ENCODE measurements at places on chromosomes 11 and 22.

DNA sequence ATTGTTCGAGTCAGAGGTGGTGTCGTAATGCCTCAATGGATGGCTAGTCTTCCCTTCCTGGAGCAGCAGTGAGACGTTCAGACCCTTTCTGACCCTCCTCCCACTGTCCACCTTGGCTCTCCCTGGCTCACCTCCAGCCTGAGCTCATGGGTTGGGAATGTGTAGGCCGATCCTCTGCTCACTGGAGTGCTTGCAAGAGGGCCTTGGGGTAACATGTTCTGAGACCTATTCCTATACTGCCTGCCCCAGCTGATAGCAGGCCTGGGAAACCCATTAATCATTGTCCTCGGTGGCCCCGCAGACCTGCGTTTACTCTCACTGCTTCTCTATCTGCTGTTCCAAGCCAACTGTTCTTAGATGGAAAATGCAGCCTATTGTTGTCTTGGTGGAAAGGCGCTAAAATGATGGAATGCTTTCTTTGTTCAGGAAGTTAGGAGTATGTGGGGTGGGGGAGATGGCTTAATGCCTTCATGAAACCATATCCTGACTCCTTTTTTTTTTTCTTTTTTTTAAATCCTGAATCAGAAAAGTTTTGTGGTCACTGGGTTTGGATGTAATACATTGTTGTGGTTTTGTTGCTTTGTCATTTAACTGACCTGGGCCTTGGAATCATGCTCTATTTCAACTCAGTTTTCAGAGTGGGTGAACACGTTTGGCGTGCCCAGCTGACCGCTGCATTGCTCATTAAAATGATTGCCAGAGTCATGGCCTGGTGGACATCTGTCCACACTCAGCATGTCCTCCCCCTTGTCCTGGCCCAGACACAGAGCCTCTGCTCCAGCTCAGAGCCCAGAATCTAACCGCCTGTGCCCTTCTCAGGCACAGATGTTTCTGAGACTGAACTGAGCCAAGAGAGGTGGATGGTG is 72.5 kb downstream of the MICAL2 start:
- no peak for DNase-seq

DNA sequence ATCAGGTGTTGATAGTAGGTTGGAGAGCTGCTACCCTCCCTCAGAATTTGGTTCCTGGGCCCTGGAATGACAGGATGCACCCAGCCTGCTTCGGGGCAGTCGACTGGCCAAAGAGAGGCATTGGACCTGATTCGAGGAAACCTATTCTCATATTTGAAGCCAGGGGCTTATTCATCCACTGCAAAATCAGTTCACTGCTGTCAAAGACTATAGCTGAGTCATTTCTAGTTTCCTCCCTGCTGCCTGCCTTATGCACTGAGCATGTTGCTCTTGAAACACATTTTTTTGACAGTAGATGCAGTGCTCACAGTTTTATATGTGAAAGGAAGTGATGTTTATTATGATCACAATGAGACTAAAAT is 565.4 kb downstream of the ETS1 start:
- DNase-seq = no peak

DNA sequence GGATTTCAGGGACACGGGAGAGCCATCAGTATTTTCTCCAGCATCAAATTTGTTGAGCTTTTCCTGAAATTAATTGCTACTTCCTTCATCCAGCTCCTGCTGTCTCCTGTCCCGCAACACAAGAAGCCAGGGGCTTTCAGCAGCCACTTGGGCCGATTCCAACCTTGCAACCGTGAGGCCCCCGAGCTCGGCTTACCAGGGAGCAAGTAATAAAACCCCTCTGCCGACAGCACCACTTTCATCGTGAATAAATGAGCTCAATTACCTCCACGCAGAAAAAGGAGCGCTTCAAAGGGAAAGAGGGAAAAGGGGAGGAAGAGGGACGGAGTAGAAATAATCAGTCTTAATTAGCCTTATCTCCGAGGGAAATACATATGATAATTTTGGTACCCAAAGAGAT is 76.6 kb downstream of the CELSR1 start:
- no peak for DNase-seq

GRCh38 chr22:45565973-45566372 is 63.3 kb downstream of the FBLN1 start:
- DNase-seq = no peak

- DNase-seq = no peak
These were observed 9.9 kb upstream of the CELSR1 start for GRCh38 chr22:46547179-46547882.

DNA sequence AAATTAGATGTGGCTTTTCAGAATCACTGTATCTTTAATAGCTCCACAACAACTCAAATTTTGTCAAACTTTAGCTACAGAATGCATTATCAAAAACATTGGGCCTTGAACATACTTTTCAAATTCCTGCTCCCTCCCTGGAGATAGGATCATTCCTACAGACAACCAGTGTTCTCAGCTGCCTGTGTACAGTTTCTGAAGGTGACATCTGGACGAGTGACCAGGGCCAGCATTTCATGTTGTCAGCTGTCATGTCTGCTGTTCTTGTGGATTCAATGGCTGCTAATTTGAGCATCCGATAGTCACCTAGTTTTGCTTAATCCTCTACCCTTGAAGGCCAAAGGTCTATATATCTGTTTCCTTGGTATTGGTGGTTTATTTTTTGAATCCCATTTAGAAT is 188.2 kb downstream of the DBX1 start:
- DNase-seq = no peak

GRCh38 chr11:78415338-78415737 is 2.3 kb downstream of the GAB2 start:
- DNase-seq = no peak

GRCh38 chr11:126722956-126723664 is 277.5 kb downstream of the KIRREL3 start:
- DNase-seq = no peak

DNA sequence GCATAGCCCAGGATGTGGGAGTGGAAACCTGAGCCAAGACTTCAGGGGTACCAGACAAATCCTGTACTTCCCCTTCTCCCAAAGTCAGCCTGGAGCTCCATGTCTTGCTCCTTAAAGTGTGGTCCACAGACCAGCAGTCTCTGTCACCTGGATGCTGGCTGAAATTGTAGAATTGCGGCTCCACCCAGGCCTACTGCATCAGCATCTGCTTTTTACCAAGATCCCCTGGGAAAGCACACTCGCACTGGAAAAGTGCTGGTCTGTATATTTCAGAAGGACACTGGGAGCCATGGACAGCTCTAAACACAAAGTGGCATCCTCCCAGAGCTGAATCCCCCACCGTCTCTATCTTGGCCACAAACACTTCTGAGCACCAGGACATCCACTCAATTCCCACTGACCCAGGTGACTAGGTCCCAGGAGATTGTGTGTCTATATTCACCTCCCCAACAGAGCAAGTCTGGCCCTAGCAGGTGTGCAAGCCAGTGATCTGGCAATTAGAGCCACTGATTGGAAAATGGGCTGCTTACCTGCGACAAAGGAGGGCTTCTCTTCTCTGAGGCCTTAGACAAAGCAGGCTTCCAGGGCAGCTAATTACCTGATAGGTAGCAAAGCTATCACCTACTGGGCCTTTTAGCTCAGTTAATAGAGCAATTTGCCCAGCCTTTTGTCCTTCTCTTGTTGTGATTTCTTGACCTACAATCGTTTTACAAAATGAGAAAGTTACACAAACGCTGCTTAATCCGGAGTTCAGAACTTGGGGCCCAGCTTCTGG is 443.3 kb downstream of the MN1 start:
- no peak for DNase-seq

DNA sequence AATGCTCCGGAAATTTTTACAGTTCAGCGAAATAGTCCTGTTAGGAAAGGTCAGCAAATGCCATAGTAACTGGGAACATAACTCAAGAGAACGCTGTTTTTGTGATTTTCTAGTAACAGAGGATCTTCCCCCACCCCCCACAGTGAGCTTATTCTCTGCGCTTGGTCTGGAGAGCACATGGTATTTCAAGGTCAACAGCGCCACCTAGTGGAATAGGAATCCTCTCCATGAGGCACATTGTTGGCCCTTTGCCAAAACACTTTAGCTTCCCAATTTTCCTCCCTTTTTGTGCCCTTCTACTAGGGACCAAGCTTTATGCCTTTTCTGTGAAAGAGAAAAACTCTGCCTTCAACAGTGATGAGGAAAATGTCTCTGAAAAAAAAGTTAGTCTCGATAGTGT is 13.2 kb upstream of the OR4C12 start:
- DNase-seq = peak; percentile 28

GRCh38 chr11:111624608-111625007 is 22.4 kb downstream of the SIK2 start:
- DNase-seq = no peak

- DNase-seq = no peak
These were observed 32.2 kb downstream of the ART5 start for GRCh38 chr11:3609416-3610265.

- DNase-seq = no peak
These were observed 32.7 kb upstream of the HTR3A start for GRCh38 chr11:113942256-113942655.

DNA sequence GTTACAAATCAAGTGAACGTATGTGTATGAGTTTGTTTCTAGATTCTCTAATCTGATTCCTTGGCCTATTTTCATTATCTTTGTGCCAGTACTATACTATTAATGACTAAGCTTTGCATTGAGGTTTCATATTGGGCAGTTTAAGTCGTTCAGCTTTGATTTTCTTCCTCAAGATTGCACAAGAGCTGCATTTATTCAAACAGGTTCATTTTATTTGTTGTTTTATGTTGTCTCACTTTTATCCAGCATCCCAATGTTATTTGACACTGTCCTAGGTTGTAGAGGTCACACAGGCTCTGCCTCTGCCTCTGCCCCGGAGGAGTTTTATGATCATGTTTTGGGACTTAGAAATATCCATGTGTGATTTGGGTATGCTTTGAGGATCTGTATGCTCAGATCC is 79.8 kb downstream of the TEAD1 start:
- no peak for DNase-seq

GRCh38 chr22:44353041-44353440 is 40.3 kb upstream of the SHISAL1 start:
- no peak for DNase-seq

- DNase-seq = no peak
These were observed 16.0 kb upstream of the FJX1 start for GRCh38 chr11:35602160-35602793.

GRCh38 chr11:62449451-62449851 is 30.6 kb downstream of the SCGB1A1 start:
- DNase-seq = no peak

GRCh38 chr22:25051073-25051472 is 98.6 kb downstream of the KIAA1671 start:
- DNase-seq = no peak

DNA sequence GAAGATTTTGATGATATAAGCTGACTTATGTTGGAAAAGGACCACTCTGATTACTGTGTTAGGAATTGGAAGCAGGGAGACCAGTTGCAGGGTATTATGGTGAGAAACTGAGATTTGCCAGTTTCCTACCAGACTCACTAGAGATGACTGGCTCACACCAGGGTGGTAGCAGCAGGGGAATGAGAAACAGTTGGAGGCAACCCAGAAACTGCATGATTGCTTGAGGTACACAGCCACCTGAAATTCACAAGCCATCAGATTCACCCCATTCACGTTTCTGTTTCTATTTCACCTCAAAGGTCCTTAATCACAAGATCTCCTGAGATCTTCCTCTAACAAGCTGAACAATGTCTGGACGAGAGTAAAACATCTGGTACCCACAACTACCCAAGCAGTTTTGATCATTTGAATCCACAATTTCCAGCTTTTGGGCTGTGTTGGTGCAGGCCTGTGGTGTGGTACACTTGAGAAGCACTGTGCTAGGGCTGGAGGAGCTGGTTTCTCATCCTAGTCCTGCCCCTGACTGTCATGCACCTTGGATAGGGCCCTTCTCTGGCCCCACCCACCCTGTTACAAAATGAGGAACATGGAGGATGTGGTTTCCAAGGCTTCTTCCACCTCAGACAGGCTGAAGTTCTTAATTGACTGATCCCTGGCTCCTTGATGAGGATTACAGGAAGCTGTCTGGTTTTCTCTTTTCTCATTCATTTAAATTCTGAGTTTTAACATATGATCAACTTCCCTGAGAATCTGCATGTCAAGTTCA is 233.4 kb downstream of the INSC start:
- DNase-seq = no peak

DNA sequence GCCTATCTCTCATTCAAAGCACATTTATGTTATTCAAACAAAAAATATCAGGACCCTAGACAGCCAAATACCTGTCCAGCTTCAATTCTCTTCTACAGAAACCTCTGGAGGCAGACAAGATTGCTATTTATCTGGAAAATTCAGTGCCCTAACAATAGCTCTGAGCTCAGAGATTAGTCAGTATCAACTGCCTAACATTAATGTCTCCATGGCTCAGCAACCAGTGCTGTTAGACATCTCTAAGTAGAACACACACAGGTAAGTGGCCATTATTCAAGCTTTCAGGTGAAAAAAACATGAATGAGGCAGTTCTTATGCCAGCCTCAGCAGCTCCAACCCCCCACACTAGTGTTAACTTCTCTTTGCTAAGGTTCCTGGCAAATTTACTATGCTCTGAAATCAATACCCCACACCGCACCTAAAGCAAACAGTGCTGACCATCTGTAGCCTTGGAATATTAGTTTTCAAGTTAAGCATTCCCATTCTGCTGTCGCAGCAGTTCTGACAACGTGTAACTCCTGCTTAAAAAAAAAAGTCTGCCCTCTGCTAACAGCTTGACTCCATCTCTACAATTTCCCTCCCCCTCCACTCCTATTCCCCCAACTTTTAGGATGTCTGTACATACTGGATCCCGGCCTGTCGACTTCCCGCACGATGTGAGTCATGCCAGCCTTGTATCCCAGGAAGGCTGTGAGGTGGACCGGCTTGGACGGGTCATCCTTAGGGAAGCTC is 1.5 kb downstream of the RPL3 start:
- no peak for DNase-seq

GRCh38 chr11:32003335-32003734 is 87.5 kb upstream of the RCN1 start:
- no peak for DNase-seq

- DNase-seq = no peak
These were observed 6.0 kb downstream of the ANKK1 start for GRCh38 chr11:113393501-113393985.

- DNase-seq = no peak
These were observed 898 bp downstream of the ZNF215 start for GRCh38 chr11:6927030-6927617.

DNA sequence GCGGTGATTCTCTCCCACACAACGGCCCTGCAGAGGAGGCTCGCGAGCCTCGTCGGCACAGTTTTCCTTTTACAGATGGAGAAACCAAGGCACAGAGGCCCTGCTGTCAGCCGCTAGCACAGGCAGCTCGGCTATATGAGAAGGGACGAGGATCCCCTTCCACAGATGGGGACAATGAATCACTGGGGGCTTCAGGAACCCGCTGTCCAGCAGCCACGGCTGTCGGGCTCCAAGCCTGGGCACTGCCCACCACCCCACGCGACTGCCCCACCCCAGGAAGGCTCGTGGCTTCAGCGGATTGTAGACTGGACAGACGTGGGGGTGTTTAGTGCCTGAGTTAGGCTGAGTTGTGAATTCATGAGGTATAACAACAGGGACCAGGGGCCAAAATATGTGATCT is 17.2 kb upstream of the FGF3 start:
- DNase-seq = no peak

- peak; percentile 31 for DNase-seq
These were observed 20.2 kb downstream of the FADS3 start for GRCh38 chr11:61871158-61871597.
